ENCODE measurements at places on chromosomes 11 and 22. TPM values are rescaled to one million over a fixed set of nuclear protein-coding genes. Genes with fewer than 3 reads are reported as not detected.

The ACR gene
- total RNA-seq = 1.5 TPM

The CPT1A gene
- 63.5 TPM for total RNA-seq

The MAP6 gene
- total RNA-seq = 5.9 TPM

The RPS25 gene
- total RNA-seq = 856 TPM

DNA sequence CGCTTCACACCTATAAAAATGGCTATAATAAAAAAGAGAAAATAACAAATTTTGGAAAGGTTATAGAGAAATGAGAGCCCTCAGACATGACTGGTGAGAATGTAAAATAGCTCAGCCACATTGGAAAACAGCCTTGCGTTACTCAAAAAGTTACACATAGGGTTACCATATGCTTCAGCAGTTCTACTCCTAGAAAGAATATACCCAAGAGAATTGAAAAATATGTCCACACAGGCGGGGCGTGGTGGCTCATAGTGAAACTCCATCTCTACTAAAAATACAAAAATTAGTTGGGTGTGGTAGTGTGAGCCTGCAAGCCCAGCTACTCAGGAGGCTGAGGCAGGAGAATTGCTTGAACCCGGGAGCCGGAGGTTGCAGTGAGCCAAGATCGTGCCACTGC is 7.6 kb upstream of the JHY start:
- DNase-seq = no peak

DNA sequence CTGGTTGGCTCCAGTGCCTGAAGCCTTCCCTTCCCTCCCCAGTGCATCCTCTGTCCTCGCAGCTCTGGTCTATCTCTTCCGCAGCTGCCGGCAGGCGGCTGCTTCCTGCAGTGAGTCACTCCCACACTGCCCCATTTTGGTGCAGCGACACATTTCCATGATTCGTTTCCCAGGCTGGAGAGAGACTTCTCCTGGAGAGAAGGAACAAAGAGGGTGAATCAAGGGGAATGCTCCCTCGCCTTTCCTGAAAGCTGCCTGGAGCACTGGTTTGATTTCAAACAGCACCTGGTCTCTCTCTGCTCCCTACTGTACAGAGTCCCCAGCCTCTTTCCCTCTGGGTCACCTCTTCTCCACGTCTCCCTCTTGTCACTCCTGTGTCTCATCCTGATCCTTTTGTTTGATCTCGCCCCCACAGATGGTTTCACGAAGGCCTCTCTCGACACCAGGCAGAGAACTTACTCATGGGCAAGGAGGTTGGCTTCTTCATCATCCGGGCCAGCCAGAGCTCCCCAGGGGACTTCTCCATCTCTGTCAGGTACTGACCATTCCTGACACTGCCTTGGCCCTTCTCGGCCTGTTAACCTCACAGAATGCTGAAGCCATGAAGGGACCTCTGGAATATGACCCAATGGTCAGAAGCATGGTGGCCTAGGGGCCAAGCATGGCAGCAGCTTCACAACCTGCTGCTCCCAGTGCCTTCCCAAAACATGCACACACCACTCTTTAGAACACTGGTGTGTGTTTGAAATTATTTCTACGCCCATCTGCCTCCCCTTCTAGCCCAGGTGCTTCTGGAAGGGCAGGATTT is at the start of gene TMA7B:
TSS of gene TMA7B (plus strand) at position 758 of the 808 bp plus-strand sequence. CDS start 3,978 bp downstream, outside the sequence.
- peak; percentile 29 for DNase-seq

DNA sequence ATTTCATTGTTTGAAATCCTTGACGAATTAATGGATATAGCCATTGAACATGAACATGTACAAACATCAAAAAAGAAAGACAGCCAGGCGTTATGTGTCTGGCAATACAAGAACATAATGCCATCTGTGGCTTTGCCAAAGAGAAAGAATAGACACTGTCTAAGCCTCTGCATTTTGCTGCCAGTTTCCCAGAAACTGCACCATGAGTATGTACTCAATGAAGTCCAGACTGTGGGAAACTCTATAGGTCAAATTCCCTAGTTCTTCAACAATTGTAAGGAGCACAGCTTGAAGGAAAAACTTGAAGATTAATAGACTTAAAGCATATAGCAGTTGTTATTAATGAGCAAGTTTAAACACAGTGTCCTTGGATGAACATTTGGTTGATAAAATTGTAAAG is 71.3 kb downstream of the BBOX1 start:
- no peak for DNase-seq

- DNase-seq = no peak
Measured at GRCh38 chr22:20421507-20421874, 16.1 kb downstream of the SCARF2 start.

DNA sequence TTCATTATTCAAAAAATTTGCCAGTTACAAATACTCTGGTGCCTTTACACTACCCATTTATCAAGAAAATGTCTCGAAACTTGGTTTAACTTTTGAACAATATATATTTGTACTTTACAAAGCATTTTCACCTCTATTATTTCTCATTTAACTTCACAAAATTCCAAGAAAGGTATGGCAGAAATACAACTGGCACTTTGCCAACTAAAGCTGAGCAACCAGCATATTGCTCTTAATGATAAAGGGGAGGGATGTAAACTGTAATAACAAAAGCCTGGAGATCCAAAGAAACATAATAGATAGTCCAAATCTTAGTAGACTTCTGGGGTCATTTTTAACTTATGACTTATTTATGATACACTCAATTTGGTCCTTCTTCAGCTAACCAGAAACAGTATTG is 7.7 kb downstream of the PITPNB start:
- DNase-seq = no peak
